ENCODE measurements at places on chromosomes 5 and 9. TPM values are rescaled to one million over a fixed set of nuclear protein-coding genes. Genes with fewer than 3 reads are reported as not detected.

- DNase-seq: peak; percentile 82
Observed at GRCh38 chr9:124621371-124622328, 114.5 kb upstream of the NR5A1 start.

SEMA6A gene
- total RNA-seq: 4.9 TPM

- peak; percentile 77 for DNase-seq
Observed at GRCh38 chr5:136014049-136015002, 14.5 kb upstream of the TGFBI start.

ZNF474 gene
- total RNA-seq: 0.92 TPM

GRCh38 chr9:128333451-128333869 lies 6.9 kb upstream of the SLC27A4 start:
- no peak for DNase-seq

DNA sequence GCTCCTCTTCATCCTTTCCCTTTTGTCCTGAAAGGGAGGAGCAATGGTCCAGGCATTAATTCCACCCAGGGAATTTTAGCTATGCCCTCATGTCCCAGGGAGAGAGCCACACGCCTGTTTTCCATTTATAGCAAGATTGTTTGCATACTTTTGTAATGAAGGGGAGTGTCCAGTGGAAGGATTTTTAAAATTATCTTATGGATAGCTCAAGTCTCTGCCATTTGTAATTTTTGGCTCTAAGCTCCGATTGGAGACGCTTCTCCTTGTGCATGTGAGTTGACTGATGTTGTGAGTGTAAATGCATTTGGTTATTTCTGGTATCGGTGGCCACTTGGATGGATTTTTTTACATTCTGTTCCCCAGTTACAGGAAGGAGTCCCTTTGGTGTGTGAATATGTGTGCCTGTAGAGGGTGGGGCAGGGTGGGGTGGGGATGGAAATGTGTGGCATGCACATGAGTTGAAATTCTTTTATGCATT lies 7.2 kb upstream of the RPL26L1 start:
- DNase-seq: no peak

GRCh38 chr9:122371846-122372245 lies 1.0 kb downstream of the PTGS1 start:
- DNase-seq: no peak

DNA sequence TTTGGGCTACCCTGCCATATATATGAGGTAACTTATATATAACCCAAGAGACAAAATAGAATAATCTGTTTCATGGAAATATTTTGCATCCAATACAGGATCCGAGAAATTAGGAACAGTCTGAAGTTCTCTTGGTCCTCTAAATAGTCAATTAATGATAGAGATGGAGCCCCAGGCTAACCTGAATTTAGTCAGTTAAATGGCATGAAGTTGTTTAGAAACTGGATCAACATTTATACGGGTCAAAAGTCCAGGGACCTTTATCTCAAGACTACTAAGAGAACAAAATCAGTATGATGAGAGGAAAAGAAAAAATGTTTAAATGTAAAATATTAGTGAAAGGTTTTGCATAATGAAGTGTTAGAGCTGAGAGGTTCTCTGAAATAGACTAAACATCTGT lies 303.3 kb upstream of the ACTBL2 start:
- DNase-seq: no peak

GRIN3A gene
- not detected for total RNA-seq

- DNase-seq: peak; percentile 43
Observed at GRCh38 chr5:157046041-157046440, 12.9 kb downstream of the HAVCR1 start.

F2R gene
- 28.4 TPM for total RNA-seq

GRCh38 chr5:79273341-79273740 lies 37.4 kb downstream of the JMY start:
- no peak for DNase-seq

ABL1 gene
- total RNA-seq: 26.5 TPM

DNA sequence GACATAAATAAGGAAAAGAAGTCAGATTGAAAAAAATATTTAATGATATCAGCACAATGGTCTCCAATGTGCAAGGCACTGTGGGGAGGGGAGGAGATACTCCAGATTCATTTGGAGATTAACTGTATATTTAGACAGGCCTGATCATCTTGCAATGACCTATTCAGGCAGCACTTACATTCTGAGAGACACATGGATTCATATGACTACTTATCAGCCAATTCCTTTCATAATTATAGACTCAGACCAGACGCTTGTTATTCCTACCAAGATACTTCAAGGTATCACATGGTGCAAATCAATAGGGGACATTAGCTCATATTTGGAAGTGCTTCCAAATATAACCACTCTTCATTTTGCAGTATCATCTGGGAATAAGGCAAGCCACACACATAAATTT lies 153.5 kb upstream of the TARS1 start:
- no peak for DNase-seq

SLC6A3 gene
- total RNA-seq: not detected

GRCh38 chr5:12217039-12217438 lies 312.8 kb upstream of the CTNND2 start:
- no peak for DNase-seq

OR2V2 gene
- not detected for total RNA-seq

GRCh38 chr5:74948031-74948546 lies 81.9 kb upstream of the FAM169A start:
- DNase-seq: no peak

- no peak for DNase-seq
Observed at GRCh38 chr5:71620630-71621029, 33.5 kb downstream of the MCCC2 start.

TMEM171 gene
- 1.5 TPM for total RNA-seq

- peak; percentile 95 for DNase-seq
Observed at GRCh38 chr5:54390015-54390414, 65.5 kb upstream of the HSPB3 start.

CCDC183 gene
- total RNA-seq: not detected

DNA sequence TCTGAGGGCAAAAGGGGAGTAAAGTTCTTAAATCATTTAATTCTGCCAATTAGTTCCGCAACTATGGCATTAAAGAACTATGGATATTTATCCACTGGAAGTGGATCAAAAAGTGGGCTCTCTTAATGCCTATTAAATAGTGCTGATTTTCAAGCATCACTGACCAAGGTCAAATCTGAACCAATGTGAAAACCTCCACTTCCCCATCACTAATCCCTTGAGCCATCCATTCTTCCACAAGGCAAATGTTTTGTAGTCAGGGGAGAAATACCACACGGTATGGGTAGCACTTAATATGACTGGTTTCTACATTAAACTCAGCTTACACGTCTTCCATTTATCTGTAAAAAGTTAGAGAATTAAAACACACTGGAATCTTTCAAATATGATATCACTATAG lies 57.6 kb downstream of the MLLT3 start:
- DNase-seq: no peak

GRCh38 chr5:56951126-56951945 lies 587 bp downstream of the MIER3 start:
- peak; percentile 34 for DNase-seq

- no peak for DNase-seq
Observed at GRCh38 chr9:21286659-21287058, 18.5 kb downstream of the IFNA5 start.

DNA sequence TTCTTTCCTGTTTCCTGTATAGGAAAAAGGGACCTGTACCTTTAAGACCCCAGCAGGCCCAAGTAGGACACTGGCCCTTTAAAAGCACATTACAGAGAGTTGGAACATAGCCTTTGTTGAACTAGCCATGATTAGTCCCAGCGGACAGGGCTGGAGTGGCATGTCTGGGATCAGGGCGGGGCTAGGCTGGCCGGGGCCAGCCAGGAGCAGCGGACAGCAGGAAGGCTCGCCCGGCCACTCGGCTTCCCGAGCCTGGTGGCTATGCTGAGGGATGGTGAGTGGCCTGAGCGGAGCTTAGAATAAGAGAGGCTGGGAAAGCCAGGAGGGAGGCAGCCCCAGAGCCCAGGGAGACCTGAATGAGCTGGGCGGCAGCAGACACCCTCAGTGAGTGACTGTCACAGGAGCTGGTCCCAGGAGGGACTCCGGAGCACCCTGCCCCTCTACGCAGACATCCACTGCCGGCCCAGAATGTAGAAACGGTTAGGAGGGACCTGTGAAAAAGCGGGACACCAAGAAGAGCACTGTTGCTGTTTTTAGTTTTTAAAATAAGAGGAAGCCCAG lies 92.1 kb downstream of the DAB2IP start:
- DNase-seq: peak; percentile 78

- no peak for DNase-seq
Observed at GRCh38 chr5:58370606-58371005, 89.3 kb downstream of the PLK2 start.

PHF24 gene
- not detected for total RNA-seq

DNA sequence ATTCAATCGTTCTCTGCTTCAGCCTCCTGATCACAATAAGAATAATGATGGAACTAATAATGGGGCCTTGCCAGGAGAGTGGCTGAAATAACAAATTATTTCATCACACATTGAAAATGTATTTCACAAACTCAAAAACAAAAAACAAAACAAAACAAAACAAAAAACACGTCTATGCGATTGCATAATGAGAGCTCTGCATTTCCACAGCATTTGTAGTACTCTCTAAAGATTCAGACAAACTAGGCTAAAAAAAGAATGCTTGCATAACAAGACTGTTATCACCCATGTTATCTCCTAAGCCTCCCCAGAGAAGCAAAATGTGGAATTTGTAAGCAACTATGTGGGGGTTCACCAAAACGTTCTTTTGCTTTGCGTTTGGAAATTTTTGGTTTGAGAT lies 48.1 kb downstream of the PRELID2 start:
- no peak for DNase-seq

PLAC8L1 gene
- 0.83 TPM for total RNA-seq

GRCh38 chr5:150567031-150567717 lies 59.2 kb downstream of the NDST1 start:
- peak; percentile 33 for DNase-seq

DNA sequence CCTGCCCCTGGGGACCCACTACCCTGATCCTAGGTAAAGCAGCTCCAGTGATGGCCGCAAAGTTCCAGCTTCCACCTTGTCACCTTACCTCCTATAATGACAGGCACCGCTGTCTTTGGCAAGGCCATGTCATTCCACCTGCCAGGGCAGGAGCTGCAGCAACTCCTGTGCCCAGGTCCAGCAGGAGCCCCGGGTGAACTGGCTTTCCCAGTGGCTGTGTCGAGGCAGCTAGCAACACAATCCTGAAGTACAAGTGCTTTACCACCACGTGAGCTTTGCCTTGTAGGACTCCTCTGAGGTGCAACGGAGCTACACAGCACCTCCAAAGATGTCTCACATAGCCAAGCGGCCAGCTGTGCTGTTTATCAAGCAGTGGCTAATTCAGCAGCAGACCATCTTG lies 20.7 kb upstream of the MGAT1 start:
- no peak for DNase-seq

BTNL9 gene
- 1.6 TPM for total RNA-seq

DNA sequence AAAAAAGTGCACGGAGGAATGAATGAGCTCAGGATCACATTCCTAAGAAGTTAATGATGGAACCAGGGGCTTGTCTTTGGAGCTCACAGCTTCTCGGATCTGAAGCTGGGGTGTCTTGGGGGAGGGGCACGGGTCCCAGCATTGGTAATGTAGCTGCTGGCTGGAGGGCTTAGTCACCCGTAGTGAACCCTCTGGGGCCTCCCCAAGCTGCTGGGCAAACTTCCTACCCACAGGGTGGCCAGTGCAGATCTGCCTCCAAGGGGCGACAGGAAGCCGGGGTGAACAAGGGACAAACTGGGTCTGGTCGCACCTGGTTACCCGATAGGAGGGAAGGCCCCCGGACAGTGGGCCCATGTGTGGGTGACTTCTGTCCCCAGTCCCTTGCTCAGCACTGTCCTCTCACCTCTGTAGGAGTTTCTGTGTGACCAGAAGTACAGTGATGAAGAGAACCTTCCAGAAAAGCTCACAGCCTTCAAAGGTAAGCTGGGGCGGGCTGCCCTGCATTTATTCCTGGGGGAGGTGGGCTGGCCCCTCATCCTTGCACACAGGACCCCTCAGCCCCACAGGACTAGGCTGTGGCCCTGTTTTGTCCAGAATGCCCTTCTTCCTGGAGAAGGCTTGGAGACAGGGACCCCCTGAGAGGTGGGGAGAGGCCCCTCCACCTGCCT lies 14.1 kb upstream of the NUP214 start:
- DNase-seq: no peak

- no peak for DNase-seq
Observed at GRCh38 chr5:113167985-113168384, 191.4 kb downstream of the DCP2 start.

GRCh38 chr9:131318231-131319085 lies 28.9 kb downstream of the PLPP7 start:
- DNase-seq: no peak

GRCh38 chr9:136678624-136679023 lies 8.6 kb downstream of the AGPAT2 start:
- no peak for DNase-seq
